DMS53 (cell line): ENCODE measurements at places on chromosomes 7 and 10.
A peak's percentile ranks its signal among the peaks of the same experiment; 100 is the strongest.

- DNase-seq: no peak
These were observed 21.0 kb downstream of the MPP7 start for GRCh38 chr10:28281726-28282315.

DNA sequence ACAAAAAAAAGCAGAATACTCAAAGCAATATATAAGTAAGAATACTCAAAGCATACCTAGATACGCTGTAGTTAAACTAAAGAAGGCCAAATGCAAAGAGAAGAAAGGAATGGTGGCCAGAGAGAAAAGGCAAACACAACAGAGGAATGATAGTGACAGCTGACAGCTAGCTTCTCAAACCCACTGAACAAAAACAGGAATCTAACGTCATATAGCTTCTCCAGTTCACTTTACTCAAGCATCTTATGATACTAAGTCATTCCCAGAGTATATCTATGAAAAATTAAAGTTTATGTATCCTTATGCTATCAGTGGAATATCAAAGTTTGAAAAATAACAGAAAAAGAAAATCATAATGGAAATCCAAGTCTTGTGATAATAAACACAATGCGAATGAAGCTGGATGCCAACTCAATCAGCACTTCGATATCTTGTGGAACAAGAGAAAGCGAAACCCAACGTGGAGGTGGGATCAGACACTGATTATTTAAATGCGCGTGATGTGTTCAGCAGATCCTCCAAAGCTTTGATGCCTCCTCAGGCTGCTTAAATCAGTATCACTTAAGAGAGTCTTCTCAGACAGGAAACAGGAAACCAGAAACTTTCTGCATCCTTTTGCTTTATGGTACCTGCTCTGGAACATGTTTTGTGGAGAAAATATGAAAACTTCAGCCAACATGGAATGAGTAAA is 102.8 kb downstream of the PIP4K2A start:
- no peak for DNase-seq

DNA sequence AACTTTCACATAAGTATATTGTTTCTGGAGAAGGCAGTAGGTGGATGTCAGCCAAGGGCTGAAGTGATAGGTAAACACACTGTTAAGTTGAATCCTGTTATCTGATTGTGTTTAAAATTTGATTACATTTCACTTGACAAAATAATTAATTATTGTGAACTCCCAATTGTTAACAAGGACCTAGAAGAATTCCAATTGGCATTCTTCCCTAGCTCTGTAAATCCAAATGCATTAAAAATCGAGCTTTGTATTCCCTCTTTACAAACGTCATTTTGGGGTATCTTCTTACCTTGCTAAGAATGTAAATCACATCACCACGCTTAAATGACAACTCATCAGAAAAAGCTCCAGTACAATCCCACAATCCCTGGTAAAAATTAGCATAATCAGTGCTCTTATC is 179.9 kb downstream of the SKAP2 start:
- no peak for DNase-seq

DNA sequence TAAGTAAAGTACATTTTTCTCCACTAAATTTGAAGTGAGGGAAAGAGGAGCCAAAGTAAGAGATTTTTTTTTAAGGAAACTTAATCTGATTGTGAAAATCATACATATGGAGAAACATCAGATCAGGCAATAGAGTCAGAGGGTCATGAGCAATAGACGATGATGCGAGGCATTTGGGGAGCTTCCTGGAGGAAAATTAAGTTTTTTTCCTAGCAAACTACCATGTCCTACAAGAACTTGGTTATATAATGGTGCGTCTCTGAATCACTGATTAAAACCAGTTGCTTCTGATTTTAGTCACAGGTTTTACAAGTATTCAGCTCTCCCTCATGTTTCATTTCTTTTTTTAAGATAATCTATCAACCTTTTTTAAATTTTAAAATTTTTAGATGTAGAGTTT is 52.1 kb upstream of the MTURN start:
- DNase-seq: no peak

DNA sequence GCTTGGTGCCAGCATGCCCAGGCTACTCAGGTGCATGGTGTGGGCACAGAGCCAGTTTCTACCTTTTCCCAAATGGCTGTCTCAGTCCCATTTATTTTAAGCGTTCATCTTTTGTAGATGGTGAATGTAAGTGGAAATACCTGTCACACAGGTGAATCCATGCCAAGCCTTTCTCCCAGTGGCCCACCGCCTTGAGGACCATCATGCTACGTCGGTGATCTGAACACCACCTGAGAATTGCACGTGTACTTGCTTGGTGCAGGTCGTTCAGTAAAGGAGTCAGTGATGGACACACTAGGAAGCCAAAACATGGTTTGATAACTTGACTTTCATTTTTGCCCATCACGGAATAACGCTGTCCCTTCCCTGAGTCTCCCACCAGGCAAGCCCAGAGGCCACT is 666.7 kb upstream of the FOXK1 start:
- no peak for DNase-seq

DNA sequence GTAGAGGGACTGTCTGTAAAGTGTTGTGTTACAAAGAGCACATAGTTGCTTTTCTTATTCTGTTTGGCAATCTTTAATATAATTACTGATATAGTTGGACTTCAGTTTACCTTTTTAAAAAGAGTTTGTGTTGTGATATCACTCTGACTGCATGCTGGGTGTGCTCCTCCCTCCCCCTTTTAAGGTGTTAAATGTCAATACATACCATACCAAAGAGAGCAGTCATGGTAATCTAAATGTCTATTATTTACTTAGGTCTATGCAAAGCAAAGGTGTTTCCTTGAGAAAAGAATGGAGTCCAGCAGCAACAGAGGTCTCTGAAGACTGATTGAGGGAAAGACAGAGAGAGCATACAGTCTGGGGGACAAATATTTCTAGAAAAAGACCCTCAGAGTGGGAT is 275.1 kb upstream of the NRP1 start:
- peak; percentile 28 for DNase-seq

DNA sequence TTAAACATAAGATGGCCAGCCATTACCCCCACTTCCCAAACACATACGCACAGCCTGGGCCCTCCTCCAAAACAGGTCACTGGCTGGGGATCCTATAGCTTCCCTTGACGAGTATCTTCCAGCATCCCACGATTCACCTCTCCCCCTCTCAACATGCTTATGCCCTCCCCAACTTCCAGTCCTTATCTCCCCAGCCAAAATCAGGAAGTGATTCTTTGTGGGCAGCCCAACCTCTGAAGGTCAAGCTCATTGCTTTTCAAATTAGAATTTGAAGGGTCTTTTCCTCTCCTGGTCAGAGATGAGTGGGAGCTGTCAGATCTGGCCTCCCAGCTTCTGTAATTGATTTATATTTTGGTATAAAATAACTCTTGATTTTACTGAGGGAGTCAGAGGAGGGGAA is 133.6 kb downstream of the ATXN7L1 start:
- DNase-seq: no peak

DNA sequence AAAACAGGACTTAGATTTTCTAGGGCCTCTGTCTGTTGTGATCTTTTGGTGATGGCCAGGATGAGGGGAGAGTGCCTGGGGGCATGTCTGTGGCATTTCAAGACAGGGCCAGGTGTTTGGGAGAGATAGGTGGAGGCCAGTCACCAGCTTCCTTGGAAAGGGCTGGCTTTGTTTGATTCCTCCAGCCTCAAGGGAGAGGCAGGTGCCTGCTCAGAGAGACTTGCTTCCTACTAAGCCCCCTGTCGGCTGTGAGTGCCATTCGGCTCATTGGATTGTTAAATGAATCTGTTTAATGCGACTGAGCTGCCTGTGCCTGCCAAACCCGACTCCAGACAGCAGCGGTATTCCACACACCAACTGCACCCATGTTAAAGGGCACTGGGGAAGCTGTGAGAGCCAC is 304.1 kb upstream of the COBL start:
- no peak for DNase-seq

DNA sequence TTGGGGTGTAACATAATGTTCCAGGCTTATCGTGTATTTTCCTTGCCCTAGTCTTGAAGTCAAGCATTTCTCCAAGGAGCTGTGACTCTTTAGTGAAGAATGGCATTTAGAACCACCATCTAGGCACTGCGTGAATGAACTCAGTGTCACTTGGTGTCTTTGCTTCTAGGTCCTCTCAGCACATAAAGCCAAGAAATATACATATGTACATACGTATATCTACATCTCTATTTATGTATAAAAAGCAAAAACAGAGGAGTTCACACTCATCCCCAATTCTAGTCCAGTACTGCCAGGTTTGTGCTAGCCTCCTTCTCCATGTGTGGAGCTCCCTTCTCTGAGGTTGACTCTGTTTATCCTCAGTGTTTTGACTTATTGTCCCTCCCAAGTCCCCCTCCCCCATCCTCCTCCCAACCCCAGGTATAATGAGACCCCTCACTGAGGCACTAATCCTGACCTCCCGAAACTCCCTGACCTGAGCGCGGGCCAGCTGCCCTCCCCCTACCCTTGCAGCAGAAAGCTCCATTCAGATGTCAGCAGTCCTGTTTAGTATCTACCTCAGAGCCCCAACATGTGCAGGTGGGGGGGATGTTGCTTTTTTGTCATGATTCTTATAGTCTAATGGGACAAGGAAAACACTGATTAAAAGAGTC is 61.5 kb downstream of the GDI2 start:
- DNase-seq: no peak

DNA sequence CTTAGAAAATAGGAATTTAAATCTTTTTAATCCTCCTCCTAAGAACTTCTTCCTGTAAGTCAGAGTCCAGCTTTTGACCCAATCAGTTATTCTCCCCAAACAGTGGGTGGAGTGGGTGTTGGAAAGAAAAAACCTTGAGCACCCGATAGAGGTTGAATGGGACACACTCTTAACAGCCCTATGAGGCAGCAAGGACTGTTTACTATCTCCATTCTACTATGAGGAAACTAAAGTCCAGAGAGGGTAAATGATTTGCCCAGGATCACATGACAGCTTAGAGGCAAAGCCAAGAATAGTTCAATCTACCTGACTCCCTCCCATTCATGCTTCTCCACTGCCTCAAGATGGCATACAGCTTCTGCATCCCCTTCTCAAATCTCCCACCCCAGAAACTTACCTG is 57.6 kb upstream of the SLC35B4 start:
- peak; percentile 62 for DNase-seq

DNA sequence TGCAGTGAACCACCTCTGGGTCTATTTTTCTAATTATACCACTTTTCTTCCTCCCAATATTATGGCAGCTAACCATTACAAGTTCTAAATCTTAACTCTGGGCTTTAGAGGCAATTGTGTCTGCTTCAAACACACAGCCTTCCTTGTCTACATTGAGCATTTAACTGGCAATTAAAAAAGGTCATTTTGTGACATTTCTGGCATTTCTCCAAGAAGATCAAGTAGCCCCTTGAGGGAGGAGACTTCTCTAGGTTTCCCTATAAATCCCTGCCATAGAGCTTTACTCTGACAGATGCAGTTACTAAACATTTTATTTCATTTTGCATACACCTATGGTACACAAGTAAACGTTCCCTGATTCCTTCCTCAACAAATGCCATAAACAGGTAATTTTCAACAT is 33.4 kb upstream of the FAM133B start:
- no peak for DNase-seq

DNA sequence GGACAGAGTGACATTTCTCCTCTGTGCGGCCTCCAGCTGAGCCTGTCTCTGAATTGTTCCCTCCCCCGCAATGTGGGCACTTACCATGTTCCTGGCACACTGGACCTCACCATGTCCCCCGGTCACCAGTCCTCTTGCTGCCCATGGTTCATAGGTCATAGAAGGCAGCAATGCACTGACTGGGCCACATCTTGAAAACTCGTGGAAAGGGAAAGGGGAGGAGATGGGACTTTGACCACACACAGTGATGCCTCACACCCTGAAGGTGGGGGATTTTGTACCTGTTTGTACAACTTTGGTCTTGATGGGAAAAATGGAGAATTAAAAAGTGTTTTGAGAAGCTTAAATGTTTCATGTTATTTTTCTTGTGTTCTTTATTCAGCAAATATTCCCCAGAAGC is 61.7 kb upstream of the LRGUK start:
- no peak for DNase-seq

DNA sequence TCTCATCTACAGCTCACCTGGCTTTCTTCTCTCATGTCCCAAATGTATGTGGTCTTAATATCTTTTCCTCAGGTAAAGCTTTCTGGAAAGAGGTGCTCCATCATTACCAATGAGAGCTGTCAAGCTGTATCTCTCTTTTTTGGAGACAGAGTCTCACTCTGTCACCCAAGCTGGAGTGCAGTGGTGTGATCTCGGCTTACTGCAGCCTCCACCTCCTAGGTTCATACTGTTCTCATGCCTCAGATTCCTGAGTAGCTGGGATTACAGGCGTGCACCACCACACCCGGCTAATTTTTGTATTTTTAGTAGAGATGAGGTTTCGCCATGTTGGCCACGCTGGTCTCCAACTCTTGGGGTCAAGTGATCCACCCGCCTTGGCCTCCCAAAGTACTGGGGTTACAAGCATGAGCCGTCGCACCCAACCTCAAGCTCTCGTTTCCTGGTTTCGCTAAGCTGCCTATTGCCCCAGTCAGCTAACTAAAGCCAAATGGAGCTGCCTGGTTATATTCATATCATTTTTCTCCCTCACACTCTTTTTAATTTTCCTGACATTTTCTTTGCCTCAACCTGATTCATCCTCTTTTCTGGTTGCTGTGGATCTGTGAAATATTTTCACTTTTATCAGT is 60.5 kb downstream of the SUFU start:
- no peak for DNase-seq

DNA sequence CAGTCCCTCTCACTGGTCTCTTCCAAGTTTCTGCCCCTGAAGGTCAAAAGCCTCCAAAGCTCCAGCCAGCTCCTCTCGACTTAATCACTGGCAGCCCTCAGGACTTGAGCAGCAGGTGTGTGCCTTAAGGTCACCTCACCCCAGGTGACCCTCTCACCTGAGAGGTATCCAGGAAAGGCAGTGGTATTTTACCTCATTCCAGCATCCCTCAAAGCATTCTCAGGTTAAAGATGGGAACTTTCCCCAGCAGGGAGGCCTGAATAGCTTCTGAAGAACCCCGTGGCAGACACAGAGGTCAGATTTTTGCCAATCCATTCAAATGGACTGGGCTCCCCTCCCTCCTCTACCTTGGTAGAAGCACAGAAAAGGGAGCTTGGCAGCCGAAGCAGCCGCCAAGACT is 148.2 kb downstream of the GFRA1 start:
- no peak for DNase-seq

GRCh38 chr7:149753375-149754233 is 19.8 kb downstream of the ZNF467 start:
- peak; percentile 78 for DNase-seq

DNA sequence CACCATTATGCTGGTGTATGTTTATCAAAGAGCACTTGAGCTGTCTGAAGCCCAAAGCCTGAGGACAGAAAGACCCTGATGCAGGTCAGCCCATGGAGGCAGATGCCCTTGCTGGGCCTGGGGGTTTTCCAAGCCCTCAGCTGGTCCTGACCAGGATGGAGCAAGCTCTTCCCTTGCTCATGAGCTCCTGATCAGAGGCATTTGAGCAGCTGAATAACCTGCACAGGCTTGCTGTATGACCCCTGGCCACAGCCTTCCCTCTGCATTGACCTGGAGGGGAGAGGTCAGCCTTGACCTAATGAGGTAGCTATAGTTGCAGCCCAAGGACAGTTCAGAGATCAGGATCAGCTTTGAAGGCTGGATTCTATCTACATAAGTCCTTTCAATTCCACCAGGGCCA is 13.0 kb downstream of the AQP1 start:
- DNase-seq: no peak

- DNase-seq: no peak
These were observed 73.0 kb downstream of the XRCC2 start for GRCh38 chr7:152602962-152603361.

- peak; percentile 71 for DNase-seq
These were observed 305.1 kb upstream of the CSTF2T start for GRCh38 chr10:52004342-52004949.

GRCh38 chr7:52450816-52451215 is 584.6 kb upstream of the POM121L12 start:
- no peak for DNase-seq
